ENCODE measurements at places on chromosomes 16 and 17.

DNA sequence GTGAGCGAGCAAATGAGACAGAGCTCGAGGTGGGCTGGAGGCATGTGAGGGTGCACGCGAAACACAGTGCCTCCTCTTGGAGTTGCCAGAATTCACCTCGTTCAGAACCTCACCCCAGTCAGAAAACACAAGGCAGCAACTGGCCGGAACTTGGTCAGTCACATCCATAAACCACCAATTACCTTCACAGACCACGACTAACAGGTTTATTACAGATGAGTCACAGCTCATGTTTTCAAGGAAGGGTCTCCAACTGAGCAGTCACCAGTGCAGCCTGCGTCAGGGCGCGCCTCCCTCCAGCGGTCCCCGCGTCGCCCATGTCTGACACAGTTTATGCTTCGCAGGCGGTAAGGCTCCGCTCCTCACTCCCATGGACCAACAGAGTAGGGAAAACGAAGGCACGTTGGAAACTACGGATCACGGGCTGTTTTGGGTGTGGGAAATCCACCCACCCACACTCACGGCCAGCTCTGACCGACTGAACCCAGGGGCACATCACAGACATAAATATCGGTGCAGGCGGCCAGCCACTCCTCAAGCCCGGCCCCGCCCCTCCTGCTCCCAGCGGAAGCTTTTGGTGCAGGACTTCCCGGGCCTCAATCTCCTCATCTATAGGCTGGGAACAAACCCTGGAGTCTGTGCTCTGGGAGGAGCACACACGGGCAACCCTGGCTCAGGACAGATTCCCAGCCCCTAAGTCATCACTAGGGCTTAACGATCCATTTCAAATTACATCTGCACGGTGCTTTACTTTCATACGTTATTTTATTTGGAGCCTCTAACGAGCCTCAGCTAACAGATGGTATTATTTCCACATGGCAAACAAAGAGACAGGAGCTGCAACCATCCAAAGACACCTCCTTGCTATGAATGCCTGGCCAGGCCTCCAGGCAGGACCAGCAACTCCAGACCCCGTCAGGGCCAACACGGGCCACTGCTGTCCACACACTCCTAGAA lies 126.3 kb downstream of the ZNF778 start:
- peak; percentile 84 for DNase-seq

DNA sequence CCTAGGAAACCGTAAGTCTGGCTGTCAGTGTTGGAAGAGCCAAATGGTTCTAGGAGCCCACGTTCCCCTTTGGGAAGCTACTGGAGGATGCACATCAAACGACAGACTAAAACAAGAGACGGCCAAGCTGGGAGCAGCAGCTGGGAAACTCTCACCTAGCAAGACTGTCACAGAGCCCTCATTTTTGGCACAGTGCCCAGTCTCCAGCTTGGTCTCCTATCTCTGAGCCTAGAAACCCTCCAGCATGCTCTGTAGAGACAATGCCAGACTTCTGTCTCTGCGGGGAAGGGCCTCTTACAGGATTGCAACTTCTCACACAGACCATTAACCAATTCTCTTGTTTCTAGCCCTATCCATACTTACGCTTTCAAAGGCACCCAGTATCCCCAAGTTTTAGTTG lies 23.5 kb downstream of the GTF3C1 start:
- DNase-seq = no peak

DNA sequence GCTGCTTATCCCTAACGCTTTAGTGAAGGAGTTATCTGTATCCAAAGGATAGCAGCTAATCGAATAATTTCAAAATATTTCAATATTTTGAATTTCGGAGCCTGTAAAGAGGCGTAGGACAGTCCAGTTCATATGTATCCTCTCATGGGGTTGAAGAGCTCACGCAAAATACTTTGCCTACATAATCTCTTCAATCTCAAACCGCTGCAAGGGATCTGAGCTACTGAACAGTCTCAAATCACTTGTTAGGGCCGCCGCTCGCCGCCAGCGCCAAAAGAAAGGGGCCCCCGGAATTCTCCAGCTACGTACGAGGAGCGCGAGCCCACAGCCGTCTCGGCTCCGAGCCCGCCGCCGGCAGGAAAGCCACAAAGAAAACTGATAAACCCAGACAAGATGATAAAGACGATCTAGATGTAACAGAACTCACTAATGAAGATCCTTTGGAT lies 601 bp upstream of the RFWD3 start:
- peak; percentile 87 for DNase-seq

- DNase-seq = peak; percentile 98
These were observed 12.6 kb upstream of the ATP6V0C start for GRCh38 chr16:2500918-2501750.

DNA sequence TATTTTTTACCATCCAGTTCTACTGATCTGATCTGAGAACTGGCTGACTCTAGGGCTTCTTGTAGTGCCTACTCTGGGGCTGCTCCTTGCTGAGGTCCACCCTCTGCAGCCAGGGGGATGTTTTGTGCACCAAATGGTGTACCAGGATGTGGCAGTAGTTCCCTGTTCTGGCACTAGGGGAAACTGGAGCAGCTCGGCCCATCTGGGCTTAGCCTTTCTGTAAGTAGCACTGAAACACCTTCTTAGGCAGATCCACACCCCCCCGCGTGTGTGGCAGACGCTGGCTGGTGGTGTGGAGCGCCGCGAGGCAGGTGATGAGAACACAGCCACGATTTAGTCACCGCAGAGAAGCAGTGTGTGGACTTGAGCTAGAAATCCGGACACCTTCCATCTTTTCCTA lies 17.0 kb downstream of the DUSP14 start:
- DNase-seq = no peak

GRCh38 chr16:87684106-87684677 lies 81.6 kb downstream of the KLHDC4 start:
- DNase-seq = peak; percentile 83

DNA sequence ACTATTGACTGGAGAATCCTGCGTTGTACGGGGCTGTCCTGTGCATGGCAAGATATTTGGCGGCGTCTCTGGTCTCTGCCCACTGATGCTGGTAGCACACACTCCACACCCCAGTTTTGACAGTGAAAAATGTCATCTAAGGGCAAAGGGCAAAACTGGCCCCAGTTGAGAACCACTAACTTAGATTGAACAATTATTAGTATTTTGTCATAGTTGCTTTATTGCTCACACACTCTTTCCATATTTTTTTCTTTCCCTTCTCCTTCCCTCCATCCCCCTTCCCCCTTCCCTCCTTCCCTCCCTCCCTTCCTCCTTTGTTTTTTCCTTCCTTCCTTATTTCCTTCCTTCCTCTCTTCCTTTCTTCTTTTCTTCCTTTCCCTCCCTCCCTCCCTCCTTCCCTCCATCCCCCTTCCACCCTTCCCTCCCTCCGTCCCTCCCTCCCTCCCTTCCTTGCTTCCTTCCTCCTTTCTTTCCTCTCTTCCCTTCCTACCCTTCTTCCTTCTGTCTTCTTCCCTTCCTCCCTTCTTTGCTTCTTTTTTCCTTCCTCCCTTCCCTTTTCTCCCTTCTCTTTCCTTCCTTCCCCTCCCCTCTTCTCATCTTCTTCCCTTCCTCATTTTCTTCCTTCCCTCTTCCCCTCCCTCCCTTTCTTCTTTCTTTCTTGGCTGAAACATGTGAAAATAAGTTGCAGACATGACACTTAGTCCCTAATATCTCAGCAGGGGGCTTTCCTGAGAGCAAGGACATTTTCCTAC lies 5.5 kb downstream of the SHISA9 start:
- DNase-seq = peak; percentile 61

GRCh38 chr16:81661082-81661481 lies 118.0 kb upstream of the PLCG2 start:
- no peak for DNase-seq

GRCh38 chr17:19317359-19318095 lies 45.0 kb downstream of the B9D1 start:
- peak; percentile 83 for DNase-seq

- no peak for DNase-seq
These were observed 47.1 kb upstream of the SDK2 start for GRCh38 chr17:73691321-73691766.

DNA sequence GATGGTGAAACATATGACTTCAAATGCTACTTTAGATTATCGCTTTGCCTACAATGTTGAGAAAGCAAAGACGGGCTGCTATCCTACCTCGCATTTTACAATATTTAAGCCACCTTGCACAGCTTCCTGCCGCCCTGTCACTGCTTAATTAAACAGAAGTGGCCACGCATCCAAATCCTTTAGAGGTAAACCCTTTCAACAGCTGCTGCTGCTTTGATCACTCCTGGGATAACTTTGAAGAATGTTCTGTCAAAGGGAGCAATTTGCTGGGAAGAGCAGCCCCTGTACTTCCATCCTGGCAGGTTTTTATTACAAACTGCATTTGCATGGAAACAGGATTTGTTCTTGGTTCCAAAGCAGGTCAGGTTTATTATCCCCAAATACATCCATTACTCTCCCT lies 24.2 kb upstream of the SSTR2 start:
- DNase-seq = no peak

GRCh38 chr17:29043539-29044145 lies 701 bp downstream of the PIPOX start:
- no peak for DNase-seq

GRCh38 chr17:46949291-46950174 lies 26.6 kb downstream of the GOSR2 start:
- no peak for DNase-seq

DNA sequence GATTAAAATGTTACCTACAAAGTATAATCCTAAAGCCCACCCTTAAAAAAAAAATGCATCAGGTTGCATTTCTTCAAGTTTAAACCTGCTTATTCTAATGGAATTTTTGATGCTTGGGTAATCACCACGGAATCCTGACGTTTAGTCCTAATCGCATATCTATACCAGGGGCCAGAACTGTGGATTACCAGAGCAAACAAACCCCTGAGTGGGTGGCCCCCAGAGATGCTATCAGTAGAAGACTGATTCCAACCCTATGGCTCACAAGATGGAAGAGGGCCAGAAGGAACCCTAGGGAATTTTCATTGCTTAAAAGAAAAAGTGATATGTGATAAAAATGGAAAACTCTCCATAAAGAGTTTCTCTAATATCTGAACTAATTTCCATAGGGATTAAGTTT lies 152.2 kb upstream of the NOG start:
- peak; percentile 23 for DNase-seq

DNA sequence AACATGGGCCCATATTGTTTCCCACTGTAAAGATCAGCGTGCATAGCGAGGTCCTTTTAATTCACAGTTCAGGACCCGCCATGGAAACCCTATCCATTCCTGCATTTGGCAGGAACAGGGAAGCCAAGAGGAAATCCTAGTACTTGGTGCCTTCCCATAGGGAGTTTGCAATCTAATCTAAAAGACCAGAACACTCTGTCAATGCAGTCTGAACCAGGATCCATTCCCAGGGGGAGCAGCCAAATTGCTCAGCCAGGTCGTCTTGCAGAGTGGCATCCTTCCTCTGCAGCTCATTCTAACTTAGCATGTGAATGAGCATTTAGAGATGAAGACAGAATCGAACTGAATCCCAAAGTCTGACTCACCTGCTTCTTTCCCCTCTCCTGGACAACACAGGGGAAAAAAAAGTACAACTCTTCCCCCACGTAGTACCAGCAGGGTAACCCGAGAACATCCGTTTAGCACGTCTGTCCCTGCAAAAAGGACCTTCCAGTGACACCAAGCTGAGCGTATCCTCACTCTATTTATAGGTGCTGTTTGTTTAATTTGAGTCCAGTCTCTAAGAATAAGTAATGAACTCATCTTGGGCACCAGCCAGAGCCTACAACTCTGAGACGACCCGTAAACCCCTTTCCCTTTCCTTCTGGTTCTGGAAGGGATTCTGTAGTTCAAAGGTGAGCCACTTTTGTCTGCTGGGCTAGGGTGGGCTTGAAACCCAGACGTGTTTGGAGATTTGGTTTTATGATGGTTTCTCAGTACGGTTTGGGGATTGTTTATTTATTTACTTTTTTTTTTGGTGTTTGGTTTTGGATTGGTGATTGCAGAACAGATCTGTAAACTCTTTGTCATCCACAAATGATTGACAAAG lies 74.5 kb downstream of the ERCC4 start:
- no peak for DNase-seq

- peak; percentile 78 for DNase-seq
These were observed 137.2 kb downstream of the SNX29 start for GRCh38 chr16:12113523-12114345.

DNA sequence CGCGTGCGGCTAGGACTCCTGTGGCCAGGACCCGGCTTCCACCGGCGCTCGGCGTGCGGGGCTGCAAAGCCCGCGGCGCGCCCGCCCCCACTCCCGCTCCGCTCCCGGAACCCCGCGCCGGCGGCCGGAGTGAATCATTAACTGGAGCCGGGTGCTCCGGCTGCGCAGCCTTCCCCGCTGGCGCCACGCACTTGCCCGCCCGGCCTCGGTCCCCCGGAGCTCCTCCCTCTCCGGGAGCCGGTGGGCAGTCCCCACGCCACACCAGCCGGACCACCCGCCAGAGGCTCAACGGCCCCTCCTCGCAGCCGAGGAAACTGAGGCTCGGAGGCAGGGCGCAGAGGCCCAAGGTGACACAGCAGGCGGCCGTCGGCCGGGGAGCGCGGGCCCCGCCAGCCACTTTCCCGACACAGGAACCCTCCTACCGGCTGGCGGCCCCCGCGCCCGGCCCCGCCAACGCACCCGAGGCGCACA lies 580 bp downstream of the BCAR1 start:
- peak; percentile 99 for DNase-seq

- no peak for DNase-seq
These were observed 247.0 kb downstream of the CHD9NB start for GRCh38 chr16:52805559-52806168.

DNA sequence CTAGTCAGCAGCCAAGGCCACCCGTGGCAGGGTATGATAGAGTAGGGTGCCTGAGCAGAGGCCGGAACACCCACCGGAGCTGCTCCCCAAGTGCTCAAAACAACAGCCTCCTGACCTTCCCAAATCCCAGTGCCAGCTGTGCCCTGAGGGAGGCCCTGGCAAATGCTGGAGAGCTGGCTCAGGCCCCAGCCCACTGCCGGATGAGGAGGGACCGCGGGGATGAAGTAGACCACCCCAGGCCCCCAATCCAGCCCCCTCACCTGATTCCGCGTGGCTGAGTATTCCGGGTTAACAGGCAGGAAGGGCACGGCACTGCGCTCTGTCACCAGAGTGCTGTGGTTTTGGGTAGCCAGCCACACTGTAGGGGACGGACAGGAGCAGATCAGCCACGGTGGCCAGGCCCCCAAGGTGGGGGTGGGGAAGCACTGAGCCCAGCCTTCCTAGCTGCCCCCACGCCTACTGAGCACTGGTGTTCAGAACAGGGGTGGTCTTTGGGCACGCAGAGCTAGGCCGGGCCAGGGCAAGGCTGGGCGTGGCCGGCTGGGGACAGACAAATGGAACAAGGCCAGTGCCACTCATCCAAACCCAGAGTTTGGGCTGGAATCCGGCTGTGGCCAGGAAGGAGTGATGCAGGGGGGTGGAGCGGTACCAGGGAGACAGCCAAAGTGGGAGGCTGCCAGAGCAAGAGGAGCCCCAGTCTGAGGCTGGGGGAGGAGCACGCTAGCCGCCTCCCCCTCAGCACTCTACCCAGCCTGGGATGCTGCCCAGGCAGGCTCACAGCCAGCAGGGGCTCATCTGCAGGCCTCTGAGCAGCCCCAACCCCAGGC lies 9.1 kb downstream of the TP53I13 start:
- DNase-seq = peak; percentile 98

DNA sequence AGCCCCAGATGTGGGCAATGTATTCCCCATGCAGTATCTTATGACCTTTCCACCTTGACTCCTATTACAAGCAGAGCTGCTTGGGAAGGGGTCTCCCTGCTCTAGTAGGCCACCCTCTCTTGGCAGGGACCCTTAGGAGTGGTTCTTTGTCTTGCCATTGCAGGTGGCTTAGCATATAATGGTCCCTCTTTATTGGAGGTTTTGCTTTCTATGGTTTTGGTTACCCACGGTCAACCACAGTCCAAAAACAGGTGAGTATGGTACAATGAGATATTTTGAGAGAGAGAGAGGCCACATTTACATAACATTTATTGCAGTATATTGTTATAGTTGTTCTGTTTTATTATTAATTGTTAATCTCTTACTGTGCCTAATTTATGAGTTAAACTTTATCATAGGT lies 472.8 kb upstream of the ASIC2 start:
- no peak for DNase-seq

Measured in osteoblast (primary cell).